CD4-positive, alpha-beta T cell treated with Interferon alpha-2 for 1 hour (primary cell): ENCODE measurements at places on chromosomes 6 and 20.

DNA sequence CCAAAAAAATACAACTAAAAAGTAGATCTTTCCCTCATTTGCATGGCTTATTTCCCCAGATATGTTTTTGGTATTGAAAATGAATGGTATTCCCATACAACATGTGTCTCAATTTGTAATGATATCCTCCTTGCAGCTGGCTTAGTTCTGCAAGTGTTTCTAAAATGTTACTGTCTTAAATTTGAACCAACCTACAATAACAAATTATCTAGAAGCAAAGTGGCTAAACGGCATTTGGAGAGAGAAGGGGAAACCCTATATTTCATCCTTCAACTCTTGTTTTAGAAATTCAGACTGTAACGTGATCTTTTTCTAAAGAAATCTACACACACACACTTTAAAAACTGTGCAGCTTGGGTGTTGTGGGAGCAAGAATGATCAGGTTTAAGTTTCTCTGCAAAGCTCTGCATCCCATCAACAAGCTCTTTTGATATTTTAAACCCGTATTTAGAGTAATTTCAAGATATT is 153.0 kb downstream of the SOBP start:
- no peak for DNase-seq

GRCh38 chr20:63402181-63402859 is 41.2 kb upstream of the CHRNA4 start:
- no peak for DNase-seq

DNA sequence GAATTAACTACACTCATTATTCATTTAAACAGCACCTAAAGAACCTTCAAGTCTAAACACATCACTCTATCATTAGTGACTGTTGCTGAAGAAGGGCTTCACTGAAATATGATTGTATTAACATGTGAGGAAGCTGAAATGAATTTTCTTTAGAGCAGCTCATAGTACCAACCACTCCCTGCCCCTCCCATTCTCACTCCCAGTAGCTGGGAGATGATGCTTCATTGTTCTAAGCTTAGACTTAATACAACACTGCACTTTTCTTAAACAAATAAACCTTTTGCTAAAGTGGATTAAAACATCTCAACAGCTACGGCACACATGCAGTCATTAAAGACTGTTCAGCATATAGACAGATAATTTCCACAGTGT is 63.1 kb downstream of the ATXN1 start:
- no peak for DNase-seq

- no peak for DNase-seq
These were observed 82.9 kb downstream of the RPP40 start for GRCh38 chr6:4920914-4921410.

- DNase-seq: peak; percentile 73
These were observed 17.3 kb downstream of the PLN start for GRCh38 chr6:118565311-118565960.

- peak; percentile 56 for DNase-seq
These were observed 20.3 kb downstream of the TBPL1 start for GRCh38 chr6:133973109-133973971.

DNA sequence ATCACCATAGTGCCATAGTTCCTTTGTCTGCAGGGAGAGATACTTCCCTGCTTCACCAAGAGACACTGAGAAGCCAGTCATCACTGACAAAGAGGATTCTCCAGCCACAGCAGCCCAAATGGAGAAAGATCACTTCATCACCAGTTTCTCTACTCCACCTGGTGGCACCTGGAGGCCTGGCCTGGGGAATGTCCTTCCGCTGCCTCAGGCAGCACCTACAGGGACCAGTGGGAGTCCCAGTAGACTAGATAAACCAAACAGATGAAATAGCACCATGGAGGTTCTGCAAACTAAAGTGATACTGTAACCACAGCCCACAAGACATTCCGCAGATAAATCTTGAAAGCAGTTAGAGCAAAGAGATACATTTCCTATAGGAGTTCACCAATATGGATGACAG is 266.5 kb downstream of the C6orf118 start:
- no peak for DNase-seq

GRCh38 chr6:22327881-22328280 is 31.0 kb upstream of the PRL start:
- DNase-seq: no peak

DNA sequence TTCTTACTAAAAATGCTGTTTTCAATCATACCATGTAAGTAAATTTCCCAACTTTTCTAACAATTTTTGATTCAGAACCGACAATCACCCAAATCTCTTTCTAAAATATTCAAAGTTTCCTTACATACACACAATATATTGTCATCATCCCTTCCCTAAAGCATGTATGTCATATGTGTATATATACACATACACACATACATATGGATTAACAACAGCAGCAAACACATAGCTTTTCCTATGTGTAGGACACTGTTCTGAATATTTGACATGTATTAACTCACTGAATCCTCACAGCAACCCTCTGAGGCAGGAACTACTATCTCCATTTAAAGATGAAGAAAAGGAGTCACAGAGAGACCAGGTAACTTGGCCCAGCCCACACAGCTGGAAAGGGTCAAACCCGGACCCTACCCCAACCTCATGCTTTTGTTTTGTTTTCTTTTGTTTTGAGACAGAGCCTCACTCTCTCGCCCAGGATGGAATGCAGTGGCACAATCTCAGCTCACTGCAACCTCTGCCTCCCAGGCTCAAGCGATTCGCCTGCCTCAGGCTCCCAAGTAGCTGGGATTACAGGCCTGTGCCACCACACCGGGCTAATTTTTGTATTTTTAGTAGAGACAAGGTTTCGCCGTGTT is 7.2 kb downstream of the FYN start:
- DNase-seq: no peak

DNA sequence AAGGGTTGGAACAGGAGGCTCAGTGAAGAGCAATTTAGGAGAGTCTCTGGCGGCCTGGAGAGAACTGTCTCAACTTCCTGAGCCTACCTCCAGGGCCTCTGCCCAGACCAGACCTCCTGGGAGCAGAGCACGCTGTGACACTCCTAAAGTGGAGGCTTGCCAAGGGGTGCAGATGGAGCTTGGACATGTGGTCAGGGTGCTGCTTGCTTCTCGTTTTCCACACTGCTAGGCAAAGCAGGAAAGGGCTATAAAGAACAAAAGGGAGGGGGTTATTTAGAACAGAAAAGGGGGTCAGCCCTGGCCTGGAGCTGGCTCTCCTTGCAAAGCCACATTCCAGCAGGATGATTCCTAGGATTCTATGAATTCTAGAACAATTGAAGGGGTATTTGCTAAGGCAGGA is 145.7 kb upstream of the GGTLC1 start:
- no peak for DNase-seq

- DNase-seq: no peak
These were observed 9.1 kb upstream of the BTNL2 start for GRCh38 chr6:32416036-32416435.

DNA sequence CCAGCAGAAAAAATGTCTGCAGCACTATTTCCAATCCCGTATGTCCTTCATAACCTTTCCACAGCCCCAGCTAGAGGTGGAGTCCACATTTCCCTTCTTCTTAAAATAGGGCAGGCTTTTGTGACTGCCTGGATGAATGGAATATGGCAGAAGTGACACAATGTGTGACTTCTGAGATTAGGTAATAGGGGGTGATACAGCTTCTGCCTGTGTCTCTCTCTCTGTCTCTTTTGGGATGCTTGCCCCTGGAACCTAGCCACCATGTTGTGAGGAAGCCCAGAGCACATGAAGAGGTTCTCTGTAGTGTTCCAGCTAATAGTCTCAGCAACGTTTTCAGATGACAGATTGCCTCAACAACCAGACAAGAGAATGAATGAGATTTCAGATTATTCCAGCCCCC is 51.4 kb downstream of the CLIC5 start:
- no peak for DNase-seq

DNA sequence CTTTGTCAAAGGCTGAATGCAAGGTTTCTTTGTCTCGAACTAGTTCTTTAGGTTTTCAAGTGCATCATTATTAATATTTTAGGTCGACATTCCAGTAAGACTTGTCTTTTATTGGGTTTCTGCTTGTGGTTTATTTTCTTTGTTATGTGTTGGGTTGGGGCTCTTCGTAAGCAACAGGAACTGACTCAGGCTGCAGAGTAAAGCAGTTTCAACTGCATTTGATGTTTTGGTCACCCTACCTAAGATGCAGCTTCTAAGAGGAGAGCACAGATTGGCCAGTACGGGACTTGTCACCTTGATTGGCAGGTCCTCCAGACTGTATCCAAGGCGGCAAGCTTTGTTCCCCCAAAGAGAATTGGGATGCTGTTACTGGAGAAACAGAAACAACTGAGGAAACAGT is 149.5 kb upstream of the SULF2 start:
- DNase-seq: no peak

DNA sequence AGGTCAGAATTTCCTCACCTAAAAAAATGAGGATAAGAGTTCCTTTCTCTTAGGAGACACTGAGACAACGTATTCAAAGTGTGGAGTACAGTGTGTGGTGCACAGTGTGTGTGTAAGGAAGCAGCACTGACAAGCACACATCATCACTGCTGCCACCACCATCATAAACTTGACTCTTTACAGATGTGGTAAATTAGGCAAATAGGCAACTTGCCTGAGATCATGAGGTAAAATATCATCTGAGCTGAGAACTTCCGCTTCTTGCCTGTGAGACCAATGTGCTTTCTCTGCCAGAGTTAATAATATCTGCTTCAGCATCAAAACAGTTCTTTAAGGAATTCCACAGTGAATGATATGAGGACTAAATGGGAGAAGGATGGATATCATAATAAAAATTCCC is 52.7 kb downstream of the LYRM4 start:
- no peak for DNase-seq

DNA sequence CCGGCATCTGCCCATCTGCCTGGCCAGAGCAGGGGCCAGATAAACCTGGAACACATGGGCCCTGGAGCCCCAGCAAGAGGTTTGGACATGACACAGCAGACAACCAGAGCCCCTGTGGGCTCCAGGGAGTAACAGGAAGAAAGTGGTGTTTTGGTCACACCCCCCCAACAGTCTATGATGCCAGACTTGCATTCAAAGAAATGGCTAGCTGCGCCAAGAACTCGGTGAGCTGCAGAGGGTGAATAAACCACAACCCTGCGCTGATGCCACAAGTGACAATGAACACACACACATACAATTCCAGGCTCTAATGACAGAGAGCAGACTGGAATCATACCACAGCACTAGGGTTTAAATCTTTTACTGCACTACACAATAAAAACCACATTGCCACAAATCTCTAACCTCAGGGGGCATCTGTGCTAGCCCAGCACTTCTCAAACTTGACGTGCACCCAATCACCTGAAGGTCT is 34.0 kb downstream of the TRERF1 start:
- peak; percentile 83 for DNase-seq

GRCh38 chr20:13453367-13453766 is 185.4 kb downstream of the TASP1 start:
- no peak for DNase-seq

GRCh38 chr20:47206962-47207641 is 149.4 kb downstream of the ZMYND8 start:
- no peak for DNase-seq

DNA sequence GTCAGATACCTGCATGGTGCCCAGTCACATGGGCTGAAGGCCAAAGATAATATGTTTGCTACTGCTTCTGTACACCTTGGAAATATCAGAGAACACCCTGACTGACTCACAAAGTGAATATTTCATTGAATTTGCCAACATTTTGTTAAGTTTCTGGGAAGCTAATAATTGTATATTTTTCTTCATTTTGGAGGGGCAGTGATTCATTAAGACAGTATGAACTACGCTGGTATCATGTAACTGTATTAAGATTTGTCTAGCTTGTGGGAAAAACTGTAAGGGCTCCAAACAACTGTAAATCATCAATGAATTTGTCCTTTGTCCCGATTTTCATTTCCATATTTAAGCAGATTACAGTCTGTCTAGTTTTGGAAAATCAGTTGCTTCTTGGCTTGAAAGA is 102.3 kb upstream of the CCN2 start:
- no peak for DNase-seq

DNA sequence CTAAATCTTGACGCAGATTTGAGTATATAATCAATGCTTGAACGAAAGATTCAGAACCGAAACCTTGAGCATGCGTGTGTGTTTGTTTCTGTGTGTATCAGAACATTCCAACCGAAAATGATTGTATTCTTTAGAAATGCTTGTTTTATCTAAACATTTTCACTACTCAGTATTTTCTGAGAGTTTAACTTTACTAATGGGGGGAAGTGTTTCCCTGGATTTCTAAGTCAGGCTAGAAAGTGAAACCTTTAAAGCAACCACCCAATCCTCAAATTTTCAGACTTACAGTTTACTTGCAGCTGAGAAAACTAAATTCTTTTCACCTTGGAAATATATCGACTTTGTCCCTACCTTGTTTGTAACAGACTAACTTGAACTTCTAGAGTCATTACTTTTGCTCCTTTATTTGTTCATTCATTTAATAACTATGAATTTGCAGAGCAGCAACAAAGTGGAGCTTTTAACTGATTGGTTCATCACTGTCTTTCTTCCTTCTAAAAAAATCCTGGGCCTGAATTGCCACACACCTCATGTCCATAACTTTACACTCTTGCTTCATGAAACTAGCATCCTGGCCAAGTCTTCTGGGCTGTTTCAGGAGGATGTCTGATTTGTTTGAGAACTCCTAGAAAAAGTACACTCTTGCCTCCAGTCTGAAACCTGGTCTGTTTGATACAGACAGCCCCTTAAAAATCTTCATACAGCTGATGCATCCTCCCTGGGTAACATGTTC is 77.8 kb upstream of the XRN2 start:
- no peak for DNase-seq
